Smooth muscle cell of the pulmonary artery (primary cell): ENCODE measurements at places on chromosomes 7 and 10. TPM values are rescaled to one million over a fixed set of nuclear protein-coding genes. Genes with fewer than 3 reads are reported as not detected.

CABCOCO1 gene
- 0.26 and 0.36 TPM in 2 replicates for total RNA-seq

MRLN gene
- not detected in 2 replicates for total RNA-seq

LBX1 gene
- not detected in 2 replicates for total RNA-seq

NEUROD6 gene
- not detected in 2 replicates for total RNA-seq

PDZD8 gene
- 23.7 and 29.1 TPM in 2 replicates for total RNA-seq

CASP2 gene
- total RNA-seq, result 12.4 and 13.6 TPM in 2 replicates

DPP6 gene
- not detected in 2 replicates for total RNA-seq

BCL7B gene
- total RNA-seq, result 24.0 and 24.9 TPM in 2 replicates

NUPR2 gene
- not detected in 2 replicates for total RNA-seq

CHN2 gene
- total RNA-seq, result 0.39 TPM in 1 of 2 replicates, not detected in the other

POMZP3 gene
- total RNA-seq, result 1.5 and 3.5 TPM in 2 replicates

TMEM236 gene
- under 0.01 and 0.07 TPM in 2 replicates for total RNA-seq

RPEL1 gene
- total RNA-seq, result 0.07 TPM in 1 of 2 replicates, not detected in the other

AKR1C8 gene
- total RNA-seq, result not detected in 2 replicates

CEP55 gene
- total RNA-seq, result 5.5 and 12.3 TPM in 2 replicates

TMEM196 gene
- total RNA-seq, result not detected in 2 replicates

PON1 gene
- total RNA-seq, result not detected in 2 replicates

OR2A12 gene
- total RNA-seq, result not detected in 2 replicates

ZNF107 gene
- total RNA-seq, result 1.3 and 2.2 TPM in 2 replicates

RPS24 gene
- 1,054 and 1,389 TPM in 2 replicates for total RNA-seq

EVX1 gene
- not detected in 2 replicates for total RNA-seq

TET1 gene
- 1.8 and 5.2 TPM in 2 replicates for total RNA-seq

EPHB4 gene
- 50.6 and 74.9 TPM in 2 replicates for total RNA-seq

SPOCK2 gene
- total RNA-seq, result 0.26 and 0.69 TPM in 2 replicates

FAM24B gene
- total RNA-seq, result 2.2 and 2.7 TPM in 2 replicates

SFTPA1 gene
- total RNA-seq, result not detected in 2 replicates

IMPDH1 gene
- total RNA-seq, result 73.9 and 108 TPM in 2 replicates

CARD11 gene
- 0.13 TPM in 1 of 2 replicates, not detected in the other for total RNA-seq

SH2D4B gene
- total RNA-seq, result 0.07 TPM in 1 of 2 replicates, not detected in the other

SEMA3D gene
- 11.8 and 22.5 TPM in 2 replicates for total RNA-seq

PON2 gene
- total RNA-seq, result 65.0 and 66.3 TPM in 2 replicates

CUL1 gene
- 50.3 and 53.6 TPM in 2 replicates for total RNA-seq

SFRP5 gene
- 0.36 TPM in 1 of 2 replicates, not detected in the other for total RNA-seq

UPF2 gene
- 15.6 and 16.8 TPM in 2 replicates for total RNA-seq

CCL24 gene
- not detected in 2 replicates for total RNA-seq

CCZ1B gene
- 21.3 and 27.0 TPM in 2 replicates for total RNA-seq

OR13A1 gene
- not detected in 2 replicates for total RNA-seq

RBP3 gene
- total RNA-seq, result not detected in 2 replicates

HOXA7 gene
- total RNA-seq, result 0.13 TPM in 1 of 2 replicates, not detected in the other

CAMK2B gene
- 0.26 and 0.63 TPM in 2 replicates for total RNA-seq

CRHR2 gene
- not detected in 2 replicates for total RNA-seq

NOS3 gene
- 0.17 and 0.33 TPM in 2 replicates for total RNA-seq

DGKI gene
- total RNA-seq, result 12.7 and 15.8 TPM in 2 replicates

NSUN6 gene
- 5.7 and 6.1 TPM in 2 replicates for total RNA-seq

CYP3A4 gene
- not detected in 2 replicates for total RNA-seq

WNT8B gene
- total RNA-seq, result not detected in 2 replicates

ST8SIA6 gene
- total RNA-seq, result 0.13 TPM in 1 of 2 replicates, not detected in the other

IRF5 gene
- 0.13 TPM in 2 replicates for total RNA-seq

PNLIPRP3 gene
- total RNA-seq, result not detected in 2 replicates

RAB18 gene
- total RNA-seq, result 38.6 and 51.0 TPM in 2 replicates

EBLN1 gene
- total RNA-seq, result not detected in 2 replicates

NEUROG3 gene
- total RNA-seq, result not detected in 2 replicates
